ENCODE measurements at places on chromosomes 5 and 9. TPM values are rescaled to one million over a fixed set of nuclear protein-coding genes. Genes with fewer than 3 reads are reported as not detected.

DBH gene
- total RNA-seq = not detected

SERINC5 gene
- 23.8 TPM for total RNA-seq

HAND1 gene
- not detected for total RNA-seq

FBP1 gene
- total RNA-seq = 27.3 TPM

LHFPL2 gene
- 12.6 TPM for total RNA-seq

ROPN1L gene
- 1.7 TPM for total RNA-seq

ARHGEF39 gene
- 0.72 TPM for total RNA-seq

MARCHF11 gene
- not detected for total RNA-seq

PCDHGA4 gene
- 3.9 TPM for total RNA-seq

PLAC8L1 gene
- total RNA-seq = not detected

BAG1 gene
- total RNA-seq = 134 TPM

TTC16 gene
- 0.72 TPM for total RNA-seq

OGN gene
- total RNA-seq = 3.8 TPM

TMEM252 gene
- total RNA-seq = 111 TPM

SLC28A3 gene
- 1.0 TPM for total RNA-seq

MATR3 gene
- total RNA-seq = 215 TPM

IFNE gene
- total RNA-seq = 1.1 TPM

FOXB2 gene
- total RNA-seq = not detected

WWC1 gene
- 174 TPM for total RNA-seq

SPATA9 gene
- 1.0 TPM for total RNA-seq

ITGA2 gene
- 44.5 TPM for total RNA-seq

LCN6 gene
- total RNA-seq = 16.0 TPM

PFN3 gene
- not detected for total RNA-seq

FCN1 gene
- 13.0 TPM for total RNA-seq

SPINK6 gene
- not detected for total RNA-seq

FOXI1 gene
- total RNA-seq = 5.1 TPM

SPINK13 gene
- total RNA-seq = 1.6 TPM

TMC1 gene
- total RNA-seq = 0.25 TPM

CDX1 gene
- not detected for total RNA-seq

FOXD4L3 gene
- total RNA-seq = not detected

NIPBL gene
- 65.5 TPM for total RNA-seq

IFNA17 gene
- not detected for total RNA-seq

SLC1A1 gene
- total RNA-seq = 19.0 TPM

Measured in kidney (tissue), 22 donors.